Cardiac fibroblast (primary cell): ENCODE measurements at places on chromosomes 16 and 17.

- DNase-seq: no peak
Measured at GRCh38 chr17:75642182-75642783, 9.0 kb downstream of the SMIM5 start.

- no peak for DNase-seq
Measured at GRCh38 chr17:74289688-74290087, 15.7 kb downstream of the DNAI2 start.

- DNase-seq: no peak
Measured at GRCh38 chr17:77375108-77375916, 234.5 kb downstream of the SEC14L1 start.

- peak; percentile 26 for DNase-seq
Measured at GRCh38 chr16:1108299-1109252, 12.5 kb upstream of the C1QTNF8 start.

DNA sequence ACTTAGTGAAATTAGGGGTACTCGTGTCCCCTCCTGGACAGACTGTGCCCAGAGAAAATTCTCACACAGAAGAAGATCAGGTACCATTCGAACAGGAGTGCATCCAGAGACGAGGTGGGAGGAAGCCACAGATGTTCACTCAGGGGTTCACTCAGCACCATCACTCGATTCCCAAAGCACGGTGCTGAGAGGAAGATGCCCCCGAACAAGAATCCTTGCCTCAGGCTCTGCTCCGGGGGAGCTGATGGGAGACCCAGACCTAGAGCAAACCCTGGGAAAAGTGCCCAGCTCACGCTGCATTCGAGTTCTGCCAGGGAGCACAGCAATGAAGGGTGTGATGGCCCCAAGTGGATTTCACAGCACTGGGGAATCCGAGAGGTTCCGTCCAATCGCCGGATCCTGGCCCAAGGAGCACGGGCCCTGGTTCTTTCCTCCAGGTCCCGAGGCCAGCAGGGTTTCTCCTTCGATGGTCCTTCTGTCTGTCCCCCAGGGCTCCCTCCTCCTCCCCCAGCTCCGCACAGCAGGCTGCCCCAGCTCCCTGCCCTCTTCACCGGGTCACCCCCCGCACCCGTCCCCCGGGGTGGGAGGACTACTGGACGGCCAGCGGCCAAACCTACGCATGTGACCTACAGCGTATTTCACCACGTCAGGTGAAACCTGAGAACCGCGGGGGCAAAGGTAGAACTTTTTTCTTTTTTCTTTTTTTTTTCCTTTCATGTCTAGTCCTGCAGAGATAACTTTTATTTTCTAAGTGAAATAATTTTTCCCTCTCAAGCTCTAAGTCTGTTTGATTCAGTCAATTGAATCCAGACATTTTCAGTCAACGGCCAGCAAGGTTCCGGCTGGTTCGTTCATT is 10.2 kb upstream of the UBE2I start:
- DNase-seq: no peak

GRCh38 chr17:52026075-52026474 is 132.4 kb downstream of the CA10 start:
- DNase-seq: no peak

DNA sequence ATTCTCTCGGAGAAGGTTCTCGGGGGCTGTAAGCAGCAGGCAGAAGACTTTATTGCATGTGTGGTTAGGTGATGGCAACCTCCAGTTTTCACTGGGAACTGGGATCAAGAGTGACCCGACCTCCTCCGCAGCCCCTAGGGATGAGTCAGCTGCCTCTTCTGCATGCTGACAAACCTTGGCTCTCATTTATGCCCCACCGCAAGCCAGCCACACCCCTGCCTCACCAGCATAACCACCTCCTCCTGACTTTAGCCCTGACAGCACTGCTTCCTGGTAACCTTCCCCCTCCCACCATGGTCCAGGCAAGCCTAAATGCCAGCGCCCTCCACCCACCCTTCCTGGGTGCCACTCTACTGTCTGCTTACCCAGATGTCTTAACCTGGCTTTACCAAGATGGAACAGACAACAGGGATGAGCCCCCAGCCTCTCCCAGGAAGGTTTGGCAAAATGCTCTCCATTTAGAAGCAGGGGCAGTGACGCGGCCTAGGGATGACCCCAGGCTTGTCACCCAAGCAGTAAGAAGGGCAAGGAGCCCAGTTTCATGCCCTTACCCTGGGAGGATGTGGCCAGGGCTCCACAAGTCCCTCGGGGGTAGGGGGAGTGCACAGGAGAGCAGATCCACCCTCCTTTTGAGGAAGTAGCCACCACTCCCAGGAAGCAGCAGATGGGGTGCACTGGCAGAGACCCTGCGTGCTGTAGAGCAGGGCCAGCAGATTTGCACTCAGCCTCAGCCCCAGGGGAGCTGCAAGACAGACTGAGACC is 73.5 kb downstream of the GOSR1 start:
- peak; percentile 31 for DNase-seq

GRCh38 chr16:75379339-75379738 is 54.0 kb downstream of the CFDP1 start:
- DNase-seq: no peak

GRCh38 chr16:72590151-72590937 is 418.4 kb upstream of the PMFBP1 start:
- no peak for DNase-seq

GRCh38 chr17:28916302-28916934 is 13.5 kb upstream of the DHRS13 start:
- DNase-seq: peak; percentile 66
